Esophagus squamous epithelium (tissue), 5 donors: ENCODE measurements at places on chromosomes 5 and 9.

DNA sequence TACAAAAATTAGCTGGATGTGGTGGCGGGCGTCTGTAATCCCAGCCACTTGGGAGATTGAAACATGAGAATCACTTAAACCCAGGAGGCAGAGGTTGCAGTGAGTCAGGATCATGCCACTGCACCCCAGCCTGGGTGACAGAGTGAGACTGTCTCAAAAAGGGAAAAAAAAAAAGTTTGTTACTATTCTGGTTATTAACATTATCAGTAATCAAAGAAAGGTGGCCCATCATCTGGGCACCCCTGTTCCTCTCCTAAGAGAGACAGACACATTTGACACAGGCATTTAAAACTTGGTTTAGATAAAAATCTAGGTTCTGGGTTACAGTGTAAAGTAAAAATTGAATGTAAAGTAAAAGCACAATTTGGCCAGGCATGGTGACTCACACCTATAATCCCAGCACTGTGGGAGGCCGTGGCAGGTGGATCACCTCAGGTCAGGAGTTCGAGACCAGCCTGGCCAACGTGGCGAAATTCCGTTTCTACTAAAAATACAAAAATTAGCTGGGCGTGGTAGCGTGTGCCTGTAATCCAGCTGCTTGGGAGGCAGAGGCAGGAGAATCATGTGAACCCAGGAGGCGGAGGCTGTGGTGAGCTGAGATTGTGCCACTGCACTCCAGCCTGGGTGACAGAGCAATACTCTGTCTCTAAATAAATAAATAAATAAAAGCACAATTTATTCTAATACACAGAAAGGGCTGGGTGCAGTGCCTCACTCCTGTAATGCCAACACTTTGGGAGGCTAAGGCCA, 16.7 kb upstream of the PHYHD1 start:
- peak overlapping the region; percentile 99 for H3K27ac ChIP-seq
- no peaks in the 10 kb centered on the region for H3K27me3 ChIP-seq
- peaks cover 49% of the 10 kb centered on the region for H3K4me1 ChIP-seq
- H3K36me3 ChIP-seq = peaks cover 22% of the 10 kb centered on the region

DNA sequence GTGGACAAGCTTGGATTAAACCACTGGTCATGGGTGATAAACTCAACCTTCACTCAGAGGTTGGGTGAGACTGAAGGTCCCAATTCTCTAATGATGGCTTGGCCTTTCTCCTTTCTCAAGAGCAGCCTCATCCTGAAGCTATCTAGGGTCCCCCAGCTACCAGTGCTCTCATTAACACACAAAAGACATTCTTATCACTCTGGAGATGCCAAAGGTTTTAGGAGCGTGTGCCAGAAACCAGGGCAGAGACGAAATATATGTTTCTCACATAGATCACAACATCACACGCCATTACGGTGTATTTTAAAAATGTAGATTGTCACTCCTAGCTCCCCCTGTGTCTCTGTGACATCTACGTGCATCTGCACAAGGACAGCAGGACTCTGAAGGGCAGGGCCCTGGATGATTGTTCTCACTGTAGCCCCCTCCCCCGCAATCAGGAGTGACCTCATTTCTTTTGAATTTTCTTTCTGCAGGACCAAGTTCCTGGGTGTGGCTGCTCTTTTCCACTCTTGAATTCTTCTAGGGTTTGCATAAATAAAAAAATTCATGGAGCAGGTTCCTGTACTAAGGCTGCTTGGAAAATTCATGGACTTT, 311.3 kb downstream of the GADD45G start:
- H3K4me3 ChIP-seq = no peak overlapping the region
- no peaks in the 10 kb centered on the region for H3K36me3 ChIP-seq
- H3K27me3 ChIP-seq = peaks cover 15% of the 10 kb centered on the region
- no peak for DNase-seq
- no peak overlapping the region for H3K27ac ChIP-seq
- no peaks in the 10 kb centered on the region for H3K4me1 ChIP-seq

- H3K27me3 ChIP-seq = no peaks in the 10 kb centered on the region
- no peak for DNase-seq
- no peak overlapping the region for H3K27ac ChIP-seq
- H3K4me1 ChIP-seq = no peaks in the 10 kb centered on the region
These were observed 6.8 kb upstream of the TCOF1 start for GRCh38 chr5:150350524-150351344.

- H3K4me1 ChIP-seq = peaks cover 14% of the 10 kb centered on the region
- H3K27ac ChIP-seq = no peak overlapping the region
- DNase-seq = no peak
- H3K27me3 ChIP-seq = no peaks in the 10 kb centered on the region
- no peak overlapping the region for H3K4me3 ChIP-seq
- H3K36me3 ChIP-seq = no peaks in the 10 kb centered on the region
These were observed 52.0 kb downstream of the FYB1 start for GRCh38 chr5:39167141-39167971.

DNA sequence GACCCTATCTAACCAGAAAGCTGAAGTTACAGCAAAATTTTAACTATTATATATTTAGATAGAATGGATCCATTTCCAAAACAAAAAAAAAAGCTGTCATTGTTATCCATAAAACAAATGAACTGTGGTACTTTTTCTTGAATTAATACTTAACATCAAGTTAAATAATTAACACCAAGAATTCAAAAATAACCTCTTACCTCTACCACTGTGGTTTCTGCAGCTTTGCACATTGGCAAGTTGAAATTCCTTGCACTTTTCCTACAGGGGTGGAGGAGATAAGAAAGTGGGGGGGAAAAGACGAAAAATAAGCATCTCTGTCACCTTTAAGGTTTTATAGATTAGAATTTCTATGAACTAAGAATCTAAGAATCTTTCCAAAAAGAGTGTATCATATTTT, 30.0 kb downstream of the OXCT1 start:
- no peak overlapping the region for H3K4me3 ChIP-seq
- DNase-seq = no peak
- H3K36me3 ChIP-seq = peaks cover 4% of the 10 kb centered on the region
- H3K27me3 ChIP-seq = no peaks in the 10 kb centered on the region

GRCh38 chr5:142063878-142064331, 44.7 kb upstream of the NDFIP1 start:
- no peak overlapping the region for H3K27ac ChIP-seq
- no peak for DNase-seq

DNA sequence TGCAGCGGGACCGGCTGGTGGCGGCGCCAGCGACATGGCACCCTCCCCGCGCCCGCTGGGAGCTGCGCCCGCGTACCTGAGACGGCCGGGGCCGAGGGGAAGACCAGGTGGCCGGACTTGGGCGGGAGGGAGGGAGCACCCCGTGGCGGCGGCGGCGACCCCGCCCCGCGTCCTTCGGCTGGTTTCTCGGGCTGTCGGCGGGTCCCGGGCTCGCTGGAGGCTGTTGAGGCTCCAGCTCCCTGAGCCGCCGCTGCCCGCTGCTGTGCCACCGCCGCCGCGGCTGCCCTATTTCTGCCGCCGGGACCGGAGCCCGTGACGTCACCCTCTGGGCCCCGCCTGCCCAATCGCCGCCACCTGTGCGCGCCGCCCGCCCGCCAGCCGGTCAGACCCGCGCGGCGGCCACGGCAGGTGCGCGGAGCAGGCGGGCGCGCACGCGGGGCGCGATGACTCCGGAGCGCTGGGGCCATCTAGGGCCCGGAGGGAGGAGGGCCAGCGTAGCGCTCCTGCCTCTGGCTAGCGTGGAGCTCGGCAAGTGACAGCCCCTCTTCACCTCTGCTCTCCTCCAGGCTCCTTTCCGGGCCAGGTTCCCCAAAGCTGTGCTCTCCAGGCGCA, at the start of gene FSTL4:
Gene FSTL4 (minus strand): TSS at position 293 of the 612 bp plus-strand sequence.
- H3K36me3 ChIP-seq = no peaks in the 10 kb centered on the region
- H3K27ac ChIP-seq = no peak within 1 kb of the TSS
- H3K4me1 ChIP-seq = peaks cover 25% of the 10 kb centered on the region
- H3K4me3 ChIP-seq = peak within 1 kb of the TSS; percentile 53
- no peak for DNase-seq

DNA sequence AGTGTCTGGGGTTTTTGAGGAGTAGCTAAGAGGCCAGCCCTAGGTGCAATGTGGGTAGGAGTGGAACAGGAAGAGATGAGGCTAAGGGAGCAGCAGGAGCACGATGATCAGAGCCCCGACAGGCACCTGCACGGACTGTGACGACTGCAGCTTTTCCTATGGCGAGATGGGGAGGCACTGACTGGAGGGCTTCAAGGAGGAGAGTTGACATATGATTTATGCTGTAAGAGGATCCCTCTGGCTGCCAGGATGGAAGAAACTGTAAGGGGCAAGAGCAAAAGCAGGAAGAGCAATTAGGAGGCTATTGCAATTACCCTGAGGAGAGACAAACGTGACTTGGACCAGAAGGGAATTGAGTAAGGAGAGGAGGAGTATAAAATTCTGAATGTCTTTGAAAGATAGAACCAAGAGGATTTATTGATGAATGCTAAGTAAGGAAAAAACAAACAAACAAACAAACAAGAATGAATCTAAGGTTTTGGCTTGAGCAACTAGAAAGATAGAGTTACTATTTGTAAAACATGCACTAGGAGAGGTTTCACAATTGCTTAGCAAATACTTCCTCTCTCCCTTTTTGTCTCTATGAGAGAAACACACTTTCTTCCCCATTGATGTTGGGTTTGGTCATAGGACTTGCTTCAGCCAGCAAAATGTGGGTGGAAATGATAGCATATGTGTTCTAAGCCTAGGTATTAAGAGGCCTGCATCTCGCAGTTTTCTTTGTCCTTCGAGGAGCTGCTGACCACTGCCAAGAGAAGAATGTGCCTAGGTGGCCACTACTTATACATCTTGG, 32.9 kb downstream of the TRPC7 start:
- H3K27ac ChIP-seq = no peak overlapping the region
- peaks cover 9% of the 10 kb centered on the region for H3K27me3 ChIP-seq
- H3K4me1 ChIP-seq = no peaks in the 10 kb centered on the region
- DNase-seq = no peak
- H3K4me3 ChIP-seq = no peak overlapping the region

- no peaks in the 10 kb centered on the region for H3K4me1 ChIP-seq
- no peak for DNase-seq
- H3K27ac ChIP-seq = no peak overlapping the region
- no peak overlapping the region for H3K4me3 ChIP-seq
- peaks cover 12% of the 10 kb centered on the region for H3K36me3 ChIP-seq
These were observed 30.0 kb upstream of the PHF2 start for GRCh38 chr9:93546356-93546755.

GRCh38 chr5:151757233-151758140, 944 bp downstream of the ATOX1 start:
- H3K4me3 ChIP-seq = peak overlapping the region; percentile 77
- DNase-seq = no peak
- peaks cover 16% of the 10 kb centered on the region for H3K4me1 ChIP-seq
- no peaks in the 10 kb centered on the region for H3K27me3 ChIP-seq
- no peaks in the 10 kb centered on the region for H3K36me3 ChIP-seq
- peak overlapping the region; percentile 80 for H3K27ac ChIP-seq

- no peak overlapping the region for H3K27ac ChIP-seq
- H3K4me3 ChIP-seq = no peak overlapping the region
These were observed 219.0 kb upstream of the EDIL3 start for GRCh38 chr5:84603568-84604185.

- H3K4me3 ChIP-seq = no peak overlapping the region
- no peak overlapping the region for H3K27ac ChIP-seq
- H3K36me3 ChIP-seq = no peaks in the 10 kb centered on the region
- H3K27me3 ChIP-seq = no peaks in the 10 kb centered on the region
These were observed 132.7 kb downstream of the MPDZ start for GRCh38 chr9:13146840-13147239.

GRCh38 chr5:168315416-168316138, 24.1 kb downstream of the WWC1 start:
- H3K36me3 ChIP-seq = no peaks in the 10 kb centered on the region
- H3K4me1 ChIP-seq = peaks cover 20% of the 10 kb centered on the region
- no peak for DNase-seq
- H3K27ac ChIP-seq = peak overlapping the region; percentile 57
- no peak overlapping the region for H3K4me3 ChIP-seq

DNA sequence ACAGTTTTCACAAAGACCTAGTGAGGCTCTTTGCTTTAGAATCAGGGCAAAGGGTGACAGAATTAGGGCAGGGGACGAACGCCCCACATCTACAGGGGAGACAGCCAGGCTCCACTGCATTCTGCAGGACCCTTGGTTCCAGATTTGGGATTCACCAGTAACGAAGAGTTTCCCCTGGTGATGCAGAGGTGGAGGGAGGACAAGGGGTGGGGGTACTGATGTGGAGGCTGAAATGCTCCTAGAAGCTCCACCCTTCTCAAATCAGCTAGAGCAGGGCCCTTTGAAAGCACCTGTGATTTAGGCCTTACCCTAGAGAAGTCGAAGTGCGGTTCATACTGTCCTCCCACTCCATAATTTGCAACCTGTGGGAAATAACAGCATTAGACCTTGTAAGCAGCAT, 29.1 kb downstream of the P4HA2 start:
- H3K27me3 ChIP-seq = no peaks in the 10 kb centered on the region
- H3K36me3 ChIP-seq = no peaks in the 10 kb centered on the region
- H3K4me3 ChIP-seq = no peak overlapping the region
- no peaks in the 10 kb centered on the region for H3K4me1 ChIP-seq
- no peak overlapping the region for H3K27ac ChIP-seq
- no peak for DNase-seq

DNA sequence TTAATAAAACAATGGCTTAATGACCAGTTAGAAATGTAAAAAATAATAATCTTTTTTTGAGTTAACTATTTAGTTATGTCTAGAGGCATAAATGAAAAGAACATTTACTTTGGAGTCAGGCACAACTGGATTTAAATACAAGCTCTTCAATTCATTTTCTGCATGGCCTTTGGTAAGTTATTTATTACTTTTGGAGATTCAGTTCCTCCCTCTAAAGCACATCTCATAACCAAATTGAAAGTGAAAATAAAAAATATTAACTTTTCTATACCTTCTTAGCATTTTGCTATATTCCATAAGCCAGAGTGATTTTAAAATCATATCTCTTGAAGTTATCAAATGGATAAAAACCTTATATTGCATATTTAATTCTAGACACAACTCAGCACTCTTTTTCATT, 434.9 kb upstream of the SMARCA2 start:
- no peak overlapping the region for H3K27ac ChIP-seq
- no peaks in the 10 kb centered on the region for H3K36me3 ChIP-seq
- no peak for DNase-seq
- no peak overlapping the region for H3K4me3 ChIP-seq
- H3K4me1 ChIP-seq = no peaks in the 10 kb centered on the region
- H3K27me3 ChIP-seq = no peaks in the 10 kb centered on the region

- DNase-seq = no peak
- H3K27ac ChIP-seq = no peak overlapping the region
- no peaks in the 10 kb centered on the region for H3K27me3 ChIP-seq
- no peaks in the 10 kb centered on the region for H3K36me3 ChIP-seq
These were observed 711.1 kb upstream of the CHD1 start for GRCh38 chr5:99639905-99640304.

DNA sequence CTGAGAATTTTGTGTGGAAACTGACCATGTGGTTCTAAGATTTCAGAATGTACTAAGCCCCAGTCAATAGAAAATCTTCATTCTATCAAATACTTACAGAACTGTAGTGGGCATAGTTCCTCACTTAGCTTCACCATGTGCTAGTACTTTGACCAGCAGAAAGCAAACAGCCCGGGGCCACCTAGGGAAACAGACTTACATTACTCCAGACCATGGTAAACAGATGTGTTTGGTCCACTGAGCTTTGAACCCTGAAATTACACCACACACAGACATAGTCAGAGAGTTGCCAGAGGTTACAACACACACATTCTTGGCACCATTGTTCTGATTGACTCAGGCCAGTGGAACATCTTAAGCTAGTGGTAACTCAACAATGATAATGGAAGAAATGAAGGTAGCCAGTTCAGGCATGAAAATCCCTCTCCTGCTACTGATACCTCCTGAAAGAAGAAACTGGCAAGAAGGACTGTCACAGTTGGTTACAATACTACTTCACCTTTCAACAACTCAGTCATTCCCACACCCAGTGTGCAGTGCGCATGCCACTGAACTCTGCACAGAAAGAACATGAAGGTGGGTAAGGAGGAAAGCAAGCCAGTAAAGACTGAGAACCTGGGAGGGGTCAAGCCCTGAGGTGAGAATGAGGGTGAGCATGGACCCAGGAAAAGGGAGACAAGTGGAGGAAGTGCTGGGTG, 18.7 kb upstream of the LECT2 start:
- peaks cover 45% of the 10 kb centered on the region for H3K27me3 ChIP-seq
- no peak for DNase-seq
- H3K27ac ChIP-seq = no peak overlapping the region
